Testis (tissue), 5 donors: ENCODE measurements at places on chromosomes 13 and 19. TPM values are rescaled to one million over a fixed set of nuclear protein-coding genes. Genes with fewer than 3 reads are reported as not detected.

DNA sequence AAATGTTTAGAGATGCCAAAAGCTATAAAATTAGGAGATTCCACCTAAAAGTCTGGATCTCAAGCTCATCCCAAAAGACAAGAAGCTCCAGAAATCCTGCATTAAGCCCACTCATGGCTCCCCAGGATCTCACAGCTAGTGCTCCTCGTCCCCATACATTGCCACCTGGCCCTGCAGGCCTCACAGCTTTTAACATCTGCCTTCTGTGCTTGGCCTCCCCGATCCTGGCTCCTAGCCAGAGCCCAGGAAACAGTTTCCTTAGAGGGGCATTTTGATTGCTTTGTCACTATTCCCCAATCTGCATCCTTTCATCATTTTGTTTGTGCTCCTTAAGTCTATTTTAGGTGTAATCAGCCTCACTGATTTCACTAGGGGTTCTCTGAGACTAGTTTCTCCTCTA is 14.5 kb upstream of the DCT start:
- DNase-seq, result no peak

DNA sequence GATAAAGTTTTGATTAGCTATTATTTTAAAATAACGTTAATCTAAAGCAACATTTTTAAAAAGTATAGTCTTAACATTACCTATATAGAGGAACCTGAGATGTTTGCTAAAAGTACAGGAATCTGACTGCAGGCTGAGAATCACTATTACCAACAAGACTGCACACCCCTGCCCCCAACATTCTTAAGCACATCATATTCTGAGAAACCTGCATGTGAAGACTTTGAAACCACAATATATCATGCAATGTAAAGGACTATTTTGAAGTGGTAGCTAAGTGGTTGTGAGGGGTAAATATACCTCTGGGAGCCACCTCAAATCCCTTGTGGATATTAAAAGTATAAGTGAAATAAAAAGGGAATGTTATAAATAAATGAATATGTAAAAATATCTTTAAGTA is 119.0 kb upstream of the KLF12 start:
- DNase-seq, result no peak

GRCh38 chr13:112870051-112870331 is 99.0 kb upstream of the MCF2L start:
- no peak for DNase-seq

DNA sequence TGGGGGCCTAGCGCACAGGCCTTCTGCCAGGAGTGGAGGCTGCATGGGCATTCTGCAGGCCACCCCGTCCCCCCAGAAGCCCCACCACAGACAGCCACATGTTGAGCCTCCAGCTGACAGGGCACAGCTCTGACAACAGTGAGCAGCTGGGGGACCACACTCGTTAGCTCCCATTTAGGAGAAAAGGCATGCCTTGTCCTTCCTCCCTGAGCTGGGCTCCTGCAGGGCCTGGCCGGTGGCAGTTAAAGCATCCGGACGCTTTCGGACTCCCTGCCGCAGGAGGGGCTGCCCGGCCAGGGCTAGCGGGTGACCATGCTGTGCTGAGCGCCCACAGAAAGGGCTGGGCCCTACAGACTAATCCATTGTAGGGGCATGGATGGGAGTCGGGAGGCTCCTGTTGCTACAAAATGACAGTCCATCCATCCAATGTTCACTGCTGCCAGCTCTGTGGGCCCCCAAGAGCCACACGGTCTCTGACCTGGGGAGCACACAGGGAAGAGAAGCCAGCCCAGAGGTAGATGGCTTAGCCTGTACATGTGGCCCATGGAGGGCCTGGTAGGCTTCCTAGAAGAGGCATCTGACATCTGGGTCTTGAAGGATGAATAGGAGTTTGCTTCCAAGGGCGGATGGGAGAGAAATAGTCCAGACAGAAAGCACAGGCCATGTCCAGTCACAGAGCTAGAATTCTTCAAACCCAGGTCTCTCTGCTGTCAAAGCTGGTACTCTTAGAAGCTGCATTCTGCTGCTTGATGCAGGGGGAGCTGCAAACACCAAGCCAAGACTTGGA is 116.5 kb upstream of the VSTM2B start:
- DNase-seq, result no peak

DNA sequence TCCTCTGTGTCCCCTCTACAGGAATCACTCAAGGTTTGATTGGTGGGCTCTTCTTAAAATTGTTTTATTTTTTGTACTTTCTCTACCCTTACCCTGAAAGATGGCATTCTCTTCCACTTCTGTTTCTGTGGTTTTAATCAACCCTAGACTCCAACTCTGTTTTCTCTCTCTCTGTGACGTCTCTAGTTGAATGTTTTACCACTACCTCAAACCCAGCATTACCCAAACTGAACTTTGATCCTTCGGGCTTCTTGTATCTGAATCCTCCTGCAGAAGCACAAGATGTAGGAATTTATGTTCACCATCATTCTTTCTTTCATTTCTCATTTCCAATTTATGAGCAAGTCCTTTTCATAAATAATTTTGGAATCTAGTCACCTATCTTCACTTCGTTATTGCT is 39.9 kb downstream of the PCCA start:
- no peak for DNase-seq

GRCh38 chr13:48643159-48643558 is 10.6 kb upstream of the CYSLTR2 start:
- no peak for DNase-seq

DNA sequence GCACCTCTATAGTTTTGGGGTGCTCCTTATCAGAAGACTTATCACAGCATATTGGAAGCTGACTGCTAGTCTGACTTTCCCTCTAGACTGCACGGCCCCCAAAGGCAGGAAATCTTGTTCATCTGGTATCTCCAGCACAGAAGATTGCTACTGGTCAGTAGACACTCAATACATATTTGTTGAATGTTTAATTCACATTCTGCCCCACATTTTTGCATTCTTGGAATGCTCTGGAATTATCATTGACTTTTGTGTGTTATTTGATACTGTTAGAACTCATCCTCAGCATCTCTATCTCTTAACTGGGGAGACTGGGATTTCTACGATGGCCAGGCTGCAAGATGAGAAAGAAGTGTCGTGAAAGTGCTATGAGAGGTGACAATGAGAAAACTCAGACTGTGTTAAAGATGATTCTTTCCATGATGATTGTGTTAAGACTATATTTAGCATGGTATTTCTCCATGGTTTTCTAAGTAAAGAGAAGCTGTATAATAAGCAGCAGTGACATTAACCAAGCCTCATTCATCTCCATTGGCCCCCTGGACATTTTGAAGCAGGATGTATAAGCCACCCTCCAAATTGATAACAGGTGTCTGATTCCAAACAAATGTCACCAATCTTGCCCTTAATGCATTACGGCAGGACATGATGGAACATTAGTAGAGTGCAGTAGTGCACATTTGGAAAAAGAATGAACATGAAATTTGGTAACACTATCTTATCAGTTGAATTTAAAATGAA is 440.9 kb downstream of the RFC3 start:
- no peak for DNase-seq

- DNase-seq, result no peak
Observed at GRCh38 chr19:13475044-13475443, 31.2 kb downstream of the CACNA1A start.

DNA sequence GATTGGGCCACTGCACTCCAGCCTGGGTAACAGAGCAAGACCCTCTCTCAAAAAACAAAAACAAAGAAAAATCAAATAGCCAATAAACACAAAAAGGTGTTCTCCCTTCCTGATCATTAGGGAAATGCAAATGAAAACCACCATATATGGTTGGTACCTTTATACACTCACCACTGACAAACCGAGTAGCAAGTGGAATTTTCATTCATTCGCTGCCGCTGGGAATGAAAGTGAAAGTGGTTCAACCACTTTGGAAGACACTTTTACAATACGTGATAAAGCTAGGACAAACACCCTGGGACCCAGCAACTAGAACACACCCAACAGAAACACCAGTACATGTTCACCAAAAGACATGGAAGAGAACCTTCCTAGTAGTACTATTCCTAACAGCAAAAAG is 21.0 kb downstream of the GRIK5 start:
- DNase-seq, result no peak

- DNase-seq, result no peak
Observed at GRCh38 chr13:103250071-103250470, 183.9 kb upstream of the SLC10A2 start.

DNA sequence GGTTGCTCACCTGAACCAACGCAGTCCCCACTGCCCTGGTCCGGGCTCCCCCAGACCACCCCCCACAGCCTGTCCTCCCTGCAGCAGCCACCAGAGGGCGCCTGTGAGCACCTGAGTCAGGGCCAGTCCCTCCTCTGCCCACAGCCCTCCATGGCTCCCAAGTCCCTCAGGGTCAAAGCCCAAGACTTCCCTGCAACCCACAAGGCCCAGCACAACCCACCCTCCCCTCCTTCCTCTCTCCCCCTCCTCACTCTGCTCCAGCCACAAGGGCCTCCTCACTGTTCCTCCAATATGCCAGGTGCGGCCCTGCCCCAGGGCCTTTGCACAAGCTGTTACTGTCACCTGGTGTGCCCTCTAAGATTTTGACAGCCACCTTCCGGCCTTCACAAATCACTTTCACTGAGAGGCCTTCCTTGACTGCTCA is 10.9 kb downstream of the GNA15 start:
- DNase-seq, result no peak

DNA sequence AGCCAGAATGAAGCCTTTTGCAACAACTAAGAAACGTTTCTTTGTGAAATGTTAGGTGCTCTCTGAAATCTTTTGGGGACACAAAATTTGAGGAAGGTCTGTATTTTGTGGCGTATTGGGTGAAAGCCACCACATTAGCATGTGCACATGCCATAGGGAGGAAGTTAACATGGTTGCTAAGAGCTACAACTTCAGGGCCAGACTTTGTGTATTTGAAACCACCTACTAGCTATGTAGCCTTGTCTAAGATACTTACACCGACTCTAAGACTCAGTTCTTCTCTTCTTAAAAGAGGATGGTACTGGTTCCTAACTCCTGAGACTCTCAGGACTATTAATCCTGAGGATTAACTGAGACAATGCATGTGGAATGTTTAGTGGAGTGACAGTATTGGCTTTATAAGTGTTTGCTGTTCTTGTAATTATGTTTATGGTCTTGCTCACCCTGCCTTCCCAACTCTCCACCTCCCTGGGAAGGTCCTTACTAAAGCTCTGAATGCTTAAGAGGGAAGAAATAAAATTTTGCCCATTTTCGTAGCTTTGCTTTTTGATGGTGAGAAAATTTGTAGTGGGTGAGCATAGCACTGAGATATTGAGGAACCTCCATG is 15.5 kb downstream of the SERP2 start:
- no peak for DNase-seq

DNA sequence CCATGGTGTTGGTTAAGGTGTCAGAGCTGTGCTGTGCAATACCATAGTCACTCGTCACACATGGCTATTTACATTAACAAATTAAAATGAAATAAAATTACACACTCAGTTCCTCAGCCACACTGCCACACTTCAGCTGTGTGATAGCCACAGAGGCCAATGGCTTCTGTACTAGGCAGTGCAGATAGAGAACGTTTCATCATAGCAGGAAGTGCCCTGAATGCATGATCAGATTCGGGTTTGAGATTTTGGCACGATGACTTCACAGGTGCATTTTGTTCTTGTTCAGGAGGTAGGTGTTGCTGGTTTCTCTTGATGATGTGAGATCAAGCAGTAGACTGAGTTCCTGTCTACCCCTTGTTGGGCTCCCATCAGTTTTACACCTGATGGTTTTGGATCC is 6.5 kb downstream of the ARMC6 start:
- DNase-seq, result no peak

The STRN4 gene
- total RNA-seq, result 308 TPM

The ICAM1 gene
- 10.1 TPM for total RNA-seq

The NTF4 gene
- total RNA-seq, result 0.31 TPM

The GPR12 gene
- total RNA-seq, result not detected

The ZNF69 gene
- 39.8 TPM for total RNA-seq

The CD209 gene
- 0.74 TPM for total RNA-seq

The KIR2DL4 gene
- 0.31 TPM for total RNA-seq

The ZNF225 gene
- 7.4 TPM for total RNA-seq

The CBY2 gene
- 115 TPM for total RNA-seq

The ATCAY gene
- 4.8 TPM for total RNA-seq

The GFY gene
- total RNA-seq, result 0.62 TPM

The FREM2 gene
- total RNA-seq, result 5.5 TPM

The KLK12 gene
- not detected for total RNA-seq

The UBXN6 gene
- total RNA-seq, result 319 TPM
